Coronary artery (tissue), 2 donors: ENCODE measurements at places on chromosomes 16 and 17.
A peak's percentile ranks its signal among the peaks of the same experiment; 100 is the strongest.

- no peak for DNase-seq
These were observed 12.7 kb downstream of the KRT12 start for GRCh38 chr17:40854175-40854814.

- DNase-seq, result no peak
These were observed at the start of the genes CXCL16 and ZMYND15 for GRCh38 chr17:4739122-4740024. Gene CXCL16, minus strand, starts transcription at chr17:4739928. Its CDS starts 589 bp downstream, at chr17:4739339. Gene ZMYND15, plus strand, starts transcription at chr17:4739833. Its CDS starts 716 bp downstream, at chr17:4740549.

DNA sequence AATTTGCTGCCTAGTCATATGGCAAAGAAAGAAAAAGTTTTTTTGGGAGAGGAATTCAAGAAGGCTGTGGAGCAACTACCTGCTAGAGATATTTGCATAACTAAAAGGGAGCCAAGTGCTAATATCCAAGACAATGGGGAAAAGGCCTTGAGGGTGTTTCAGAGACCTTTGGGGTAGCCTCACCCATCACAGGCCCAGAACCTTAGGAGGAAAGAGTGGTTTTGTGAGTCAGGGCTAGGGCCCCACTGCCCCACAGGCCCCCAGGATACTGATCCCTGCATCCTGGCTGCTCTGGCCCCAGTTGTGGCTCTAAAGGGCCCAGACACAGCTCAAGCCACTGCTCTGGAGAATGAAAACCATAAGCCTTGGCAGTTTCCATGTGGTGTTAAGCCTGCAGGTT lies 41.9 kb upstream of the SDK2 start:
- peak; percentile 21 for DNase-seq

DNA sequence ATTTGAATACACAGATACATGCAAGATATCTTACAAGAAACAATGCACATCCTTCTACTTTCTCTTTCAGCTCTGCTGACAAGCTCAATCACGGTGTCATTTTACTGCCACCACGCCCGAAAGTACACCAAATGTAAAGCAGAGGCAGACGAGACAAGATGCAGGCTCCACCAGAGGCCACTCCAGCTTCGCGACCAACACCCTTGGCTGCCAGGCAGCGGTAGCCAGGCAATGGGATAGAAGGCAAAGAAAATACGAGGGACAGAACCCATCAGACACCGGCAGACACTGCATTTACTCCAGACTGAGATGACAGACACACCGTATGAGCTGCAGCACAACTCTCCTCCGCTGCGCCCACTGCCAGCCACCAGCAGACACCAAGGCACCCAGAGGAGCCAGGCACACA lies 41.0 kb downstream of the USP22 start:
- no peak for DNase-seq

DNA sequence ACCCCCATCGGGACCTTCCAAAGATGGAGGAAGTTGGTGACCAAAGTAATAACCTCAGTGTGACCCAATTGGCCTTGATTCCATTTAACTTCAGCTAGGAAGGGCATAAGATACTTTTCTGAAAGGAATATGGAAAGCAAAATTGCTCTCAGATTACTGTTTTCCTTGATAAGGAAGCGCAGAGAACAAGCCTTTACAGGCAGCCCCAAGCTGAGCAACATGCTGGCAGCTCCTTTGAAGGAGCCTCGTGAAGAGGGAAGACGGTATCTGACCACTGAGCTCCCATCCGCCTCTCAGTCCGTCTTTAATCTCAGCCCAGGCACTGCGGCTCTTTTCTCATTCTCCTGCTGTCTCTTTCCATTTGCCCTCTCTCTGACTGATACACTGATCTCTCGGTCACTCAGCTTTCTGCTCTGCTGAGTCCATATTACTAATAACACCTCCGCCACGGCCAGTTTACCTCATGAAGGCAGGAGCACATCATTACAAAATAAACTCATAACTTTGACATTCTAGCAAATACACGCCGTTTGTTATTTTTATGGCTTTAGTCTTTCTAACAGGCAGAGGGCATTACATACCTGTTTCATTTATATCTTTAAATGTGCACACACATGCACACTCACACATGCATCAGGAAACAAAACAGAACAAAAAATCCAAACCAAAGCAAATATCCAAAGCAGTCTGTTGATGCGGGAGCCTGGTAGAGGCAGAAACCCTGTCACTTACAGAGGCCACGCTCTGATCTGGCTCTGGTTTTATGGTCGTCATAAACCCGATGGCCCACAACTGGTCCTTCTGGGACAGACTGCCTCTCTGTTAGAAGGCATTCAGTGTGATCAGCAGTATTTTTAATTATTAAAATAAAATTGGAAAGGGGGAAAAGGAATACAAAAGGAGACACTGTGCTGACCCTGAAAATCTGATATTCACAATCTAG lies 183.2 kb downstream of the AATF start:
- DNase-seq, result no peak

- peak; percentile 94 for DNase-seq
These were observed 13.6 kb upstream of the EEF2K start for GRCh38 chr16:22192261-22193062.

- DNase-seq, result no peak
These were observed 122.7 kb upstream of the ZFHX3 start for GRCh38 chr16:73170612-73171038.

GRCh38 chr17:596287-596686 lies 118.4 kb downstream of the VPS53 start:
- DNase-seq, result no peak

GRCh38 chr17:38867179-38867967 lies 2.5 kb upstream of the LASP1 start:
- DNase-seq, result no peak

GRCh38 chr17:6455321-6455705 lies 11.1 kb downstream of the PIMREG start:
- DNase-seq, result no peak

GRCh38 chr17:7220593-7221277 lies 997 bp downstream of the ACADVL start:
- DNase-seq, result no peak

GRCh38 chr17:143785-144281 lies 6.5 kb downstream of the SCGB1C2 start:
- DNase-seq, result peak; percentile 84

GRCh38 chr17:37802712-37803416 lies 58.0 kb upstream of the HNF1B start:
- no peak for DNase-seq

- no peak for DNase-seq
These were observed 12.9 kb upstream of the PVALEF start for GRCh38 chr17:81152288-81152828.

DNA sequence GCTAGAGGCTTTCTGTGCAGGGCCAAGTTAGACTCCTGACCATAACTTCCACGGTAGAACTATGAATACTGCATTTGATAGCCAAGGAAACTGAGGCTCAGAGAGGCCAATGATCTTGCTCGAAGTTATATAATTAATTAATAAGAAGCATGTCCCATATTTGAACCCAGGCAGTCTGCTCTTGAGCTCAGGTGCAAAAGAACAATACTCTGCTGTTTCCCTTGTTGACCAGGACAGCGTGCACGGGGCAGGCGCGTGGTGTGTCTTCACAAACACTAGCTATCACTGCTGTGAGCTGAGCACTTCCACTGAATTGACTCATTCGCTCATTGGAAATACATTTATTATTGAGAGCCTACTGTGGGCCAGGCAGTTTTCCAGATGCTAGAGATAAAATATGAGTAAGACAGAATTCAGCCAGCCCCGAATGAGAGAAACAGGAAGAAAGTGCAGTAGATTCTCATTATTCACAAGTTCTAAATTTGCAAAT lies 1.6 kb downstream of the CHD9 start:
- no peak for DNase-seq

DNA sequence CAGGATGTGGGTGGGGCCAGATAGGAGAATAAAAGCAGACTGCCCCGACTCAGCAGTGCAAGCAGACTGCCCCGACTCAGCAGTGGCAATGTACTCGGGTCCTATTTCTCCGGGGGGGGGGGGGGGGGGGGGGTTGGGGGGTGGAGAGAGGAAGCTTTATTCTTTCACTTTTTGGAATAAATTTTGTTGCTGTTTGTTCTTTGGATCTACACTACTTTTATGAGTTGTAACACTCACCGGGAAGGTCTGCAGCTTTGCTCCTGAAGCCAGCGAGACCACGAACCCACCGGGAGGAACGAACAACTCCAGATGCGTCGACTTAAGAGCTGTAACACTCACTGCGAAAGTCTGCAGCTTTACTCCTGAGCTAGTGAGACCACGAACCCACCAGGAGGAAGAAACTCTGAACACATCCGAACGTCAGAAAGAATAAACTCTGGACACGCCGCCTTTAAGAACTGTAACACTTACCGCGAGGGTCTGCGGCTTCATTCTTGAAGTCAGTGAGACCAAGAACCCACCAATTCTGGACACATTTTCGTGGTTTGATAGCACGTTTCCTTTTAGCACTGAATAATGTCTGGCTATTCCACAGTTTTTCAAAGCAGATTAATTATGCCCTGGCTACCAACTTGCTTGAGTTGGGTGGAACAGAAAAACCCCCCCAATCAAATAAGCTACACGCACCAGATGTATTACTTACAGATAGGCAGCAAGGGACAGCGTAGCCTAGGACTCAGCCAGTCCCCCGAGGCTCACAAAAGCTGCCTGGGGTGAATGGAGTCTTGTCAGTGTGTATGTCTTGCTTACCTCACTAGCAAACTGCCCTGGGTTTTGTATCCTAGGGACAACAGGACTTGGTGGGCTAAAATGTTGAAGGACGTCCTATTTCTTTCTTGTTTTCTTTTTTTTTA lies 11.9 kb downstream of the FZD2 start:
- no peak for DNase-seq

- DNase-seq, result no peak
These were observed 24.4 kb upstream of the MYO15B start for GRCh38 chr17:75563063-75563758.

GRCh38 chr17:67111327-67111726 lies 67.0 kb downstream of the CACNG1 start:
- DNase-seq, result no peak

DNA sequence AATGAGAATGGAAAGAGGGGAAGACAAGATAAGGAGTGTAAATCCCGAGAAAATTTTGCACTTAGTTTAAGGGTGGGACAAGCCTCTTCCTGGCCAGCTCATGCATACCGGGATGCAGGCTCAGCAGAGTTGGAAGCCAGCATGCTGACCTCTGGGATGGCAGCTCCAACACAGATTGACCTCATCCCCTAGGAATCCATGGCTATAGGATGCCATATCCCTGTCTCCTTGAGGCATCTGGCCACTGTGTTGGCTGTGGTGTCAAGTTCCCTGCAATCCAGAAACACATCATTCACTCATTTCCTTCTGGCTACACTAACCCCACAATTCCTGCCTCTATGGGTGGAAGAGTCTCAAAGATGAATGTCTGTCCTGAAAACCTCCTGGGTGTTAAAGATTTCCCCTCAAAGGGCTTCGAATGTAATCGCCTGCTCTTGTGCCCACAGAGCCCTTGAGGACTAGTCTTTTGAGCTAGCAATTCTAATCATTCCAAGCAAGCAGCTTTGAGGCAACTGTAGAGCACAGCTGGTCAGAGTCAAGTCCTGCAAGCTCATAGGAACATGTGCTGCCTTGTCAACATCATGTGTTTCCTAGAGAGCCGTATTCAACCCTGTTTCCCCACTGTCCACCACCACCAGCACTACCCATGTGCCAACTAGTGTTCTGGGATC lies 141.4 kb downstream of the PMP22 start:
- DNase-seq, result no peak

DNA sequence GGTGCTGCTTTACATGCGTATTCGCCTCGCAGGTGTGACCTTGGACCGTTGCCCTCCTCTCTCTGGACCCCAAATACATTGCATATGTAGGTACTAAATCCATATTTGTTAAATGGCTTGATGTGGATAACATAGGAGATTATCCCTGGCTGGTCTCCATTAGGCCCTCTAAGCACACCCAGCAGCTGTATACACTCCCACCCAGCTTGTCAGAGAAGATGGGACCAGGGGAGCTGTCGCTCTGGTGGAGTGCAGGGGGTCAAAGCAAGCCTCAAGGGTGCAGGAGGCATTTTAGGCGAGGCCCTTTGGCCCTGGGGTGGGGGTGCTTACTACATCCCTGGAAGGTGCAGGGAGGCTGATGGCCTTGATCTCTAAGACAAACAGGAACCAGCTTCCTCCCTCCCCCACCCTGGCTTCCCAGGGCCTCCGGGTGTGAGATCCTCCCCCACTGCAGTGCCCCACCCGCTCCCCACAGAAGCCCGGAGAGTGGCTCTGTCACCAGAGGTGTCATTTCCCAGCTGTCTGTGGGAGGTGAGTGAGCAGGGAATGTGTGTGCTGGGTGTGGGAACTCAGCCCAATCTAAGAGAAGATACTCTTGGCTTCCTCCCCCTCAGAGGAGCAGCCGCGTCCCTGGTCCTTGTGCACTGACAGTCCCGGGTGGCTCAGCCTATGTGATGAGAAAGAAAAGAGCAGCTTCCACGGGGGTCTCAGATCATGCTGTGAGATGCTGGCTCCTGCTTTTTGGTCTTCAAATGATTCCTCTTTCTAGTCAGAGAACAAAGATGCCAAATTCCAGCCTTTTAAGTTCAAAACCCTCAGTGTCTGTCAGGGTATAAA lies 1.4 kb upstream of the VAMP2 start:
- peak; percentile 82 for DNase-seq

DNA sequence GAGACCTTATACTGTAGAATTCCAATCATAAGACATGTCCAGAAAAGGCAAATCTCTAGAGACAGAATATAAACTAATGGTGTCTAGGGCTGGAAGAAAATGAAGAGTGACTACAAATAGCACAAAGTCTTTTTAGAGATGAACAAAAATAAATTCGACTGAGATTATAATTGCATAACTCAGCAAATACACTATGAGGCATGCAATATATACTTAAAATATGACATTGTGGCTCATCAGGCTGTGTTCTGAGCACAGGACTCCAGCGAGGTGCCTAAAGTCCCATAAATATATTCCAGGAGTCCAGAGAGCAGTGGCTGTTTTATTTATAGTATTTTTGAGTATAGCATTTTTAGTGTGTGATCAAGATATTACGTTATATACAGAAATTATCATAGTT lies 13.1 kb upstream of the ZNF267 start:
- no peak for DNase-seq

GRCh38 chr16:84672276-84673202 lies 24.2 kb downstream of the KLHL36 start:
- peak; percentile 81 for DNase-seq

- no peak for DNase-seq
These were observed 46.6 kb upstream of the DOC2B start for GRCh38 chr17:227946-228615.

- DNase-seq, result no peak
These were observed 12.7 kb upstream of the NSMCE1 start for GRCh38 chr16:27281243-27281642.

GRCh38 chr16:25063865-25064264 lies 47.7 kb upstream of the LCMT1 start:
- DNase-seq, result no peak

GRCh38 chr17:61997664-61998063 lies 67.4 kb downstream of the MED13 start:
- DNase-seq, result no peak

GRCh38 chr17:11363565-11364117 lies 122.6 kb downstream of the SHISA6 start:
- DNase-seq, result no peak

DNA sequence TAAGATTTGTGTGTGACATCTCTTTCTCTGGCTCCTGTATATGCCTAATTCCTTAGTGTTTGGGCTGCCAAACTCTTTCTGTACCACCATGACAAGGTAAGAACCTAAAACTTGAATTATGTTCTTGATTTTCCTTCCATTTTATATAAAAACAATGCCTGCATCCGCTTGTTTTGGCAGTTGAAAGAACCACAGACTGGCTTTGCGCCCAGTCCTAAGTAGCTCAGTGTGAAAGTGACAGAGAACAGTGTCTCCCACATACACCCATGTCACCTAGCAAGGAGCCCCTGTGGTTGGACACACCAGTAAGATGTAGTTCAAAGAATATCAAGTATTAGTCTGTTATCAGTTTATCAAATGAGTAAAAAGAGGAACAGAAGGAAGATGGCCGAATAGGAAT lies 40.7 kb upstream of the SLC6A2 start:
- DNase-seq, result no peak

GRCh38 chr16:84228256-84228838 lies 11.5 kb downstream of the KCNG4 start:
- DNase-seq, result peak; percentile 93
